ENCODE measurements at places on chromosomes 3 and 15.

GRCh38 chr15:61811952-61812351 is 248.3 kb downstream of the VPS13C start:
- no peak for DNase-seq

DNA sequence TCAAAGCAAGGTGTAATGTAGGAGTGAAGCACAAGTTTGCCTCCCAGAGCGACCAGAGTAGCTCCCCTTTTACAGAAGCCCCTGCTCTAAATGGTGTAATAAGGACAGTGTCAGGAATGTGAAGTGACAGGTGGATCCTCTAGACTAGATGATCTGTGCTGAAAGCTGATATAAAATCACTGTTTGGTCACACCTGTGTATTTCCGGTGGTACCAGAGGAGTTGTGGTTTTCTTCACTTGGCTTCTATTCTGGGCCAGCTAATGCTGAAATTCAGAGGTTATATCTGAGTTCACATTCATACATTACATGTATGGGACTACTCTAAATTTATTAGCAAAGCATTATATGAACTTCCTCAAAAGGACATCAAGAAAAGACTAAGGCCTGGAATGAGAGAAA is 117.4 kb downstream of the IL1RAP start:
- no peak for DNase-seq

- DNase-seq: peak; percentile 71
Measured at GRCh38 chr3:197367081-197367780, 68.8 kb upstream of the DLG1 start.

- peak; percentile 30 for DNase-seq
Measured at GRCh38 chr3:125322166-125322565, 53.0 kb downstream of the ZNF148 start.

- peak; percentile 82 for DNase-seq
Measured at GRCh38 chr3:143158014-143158988, 38.7 kb downstream of the CHST2 start.

GRCh38 chr3:116849261-116849688 is 139.7 kb downstream of the TUSC7 start:
- no peak for DNase-seq

GRCh38 chr3:58685641-58686040 is 19.1 kb upstream of the FAM3D start:
- no peak for DNase-seq

GRCh38 chr3:143063018-143063417 is 56.6 kb upstream of the CHST2 start:
- DNase-seq: no peak

DNA sequence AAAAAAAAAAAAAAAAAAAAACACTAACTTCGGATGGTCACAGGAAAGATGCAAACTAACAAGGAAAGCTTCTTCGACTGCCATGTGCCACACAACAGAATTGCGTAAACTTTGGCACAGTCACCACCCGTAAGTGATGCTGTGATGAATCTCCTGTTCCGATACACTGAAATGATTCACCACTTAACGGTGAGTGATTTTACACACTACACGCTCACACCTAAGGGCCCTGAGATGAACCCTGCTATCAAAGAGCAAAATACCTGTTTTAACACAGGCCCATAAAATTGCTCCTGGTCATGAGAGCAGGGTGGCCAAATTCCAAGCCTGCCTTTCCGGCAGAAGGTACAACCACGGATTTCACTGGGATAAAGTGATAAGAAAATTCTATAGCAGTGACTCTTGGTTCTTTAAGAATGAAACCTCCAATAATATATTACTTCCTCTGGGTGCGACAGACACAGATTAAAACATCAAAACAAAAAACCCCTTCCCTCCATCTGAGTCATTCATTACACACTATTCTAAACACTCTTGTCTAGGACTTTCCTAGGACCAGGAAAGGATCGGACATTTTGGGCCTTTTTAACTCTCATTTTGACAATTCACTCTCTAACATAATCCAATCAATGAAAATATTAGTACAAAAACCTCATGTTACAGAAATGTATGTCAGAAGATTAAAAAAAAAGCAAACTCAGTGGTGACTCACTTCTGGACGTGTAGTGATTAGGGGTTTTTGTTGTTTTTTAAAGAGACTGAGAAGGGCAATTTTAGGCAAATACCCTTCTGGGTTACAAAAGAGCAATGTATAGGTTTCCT is 28.3 kb downstream of the LRIG1 start:
- peak; percentile 90 for DNase-seq

GRCh38 chr3:183555541-183556081 is at the start of gene KLHL6:
Gene KLHL6, minus strand, starts transcription at chr3:183555706. Its CDS starts 53 bp downstream, at chr3:183555653.
- DNase-seq: no peak

- peak; percentile 72 for DNase-seq
Measured at GRCh38 chr15:67048281-67049279, 16.8 kb upstream of the SMAD3 start.

DNA sequence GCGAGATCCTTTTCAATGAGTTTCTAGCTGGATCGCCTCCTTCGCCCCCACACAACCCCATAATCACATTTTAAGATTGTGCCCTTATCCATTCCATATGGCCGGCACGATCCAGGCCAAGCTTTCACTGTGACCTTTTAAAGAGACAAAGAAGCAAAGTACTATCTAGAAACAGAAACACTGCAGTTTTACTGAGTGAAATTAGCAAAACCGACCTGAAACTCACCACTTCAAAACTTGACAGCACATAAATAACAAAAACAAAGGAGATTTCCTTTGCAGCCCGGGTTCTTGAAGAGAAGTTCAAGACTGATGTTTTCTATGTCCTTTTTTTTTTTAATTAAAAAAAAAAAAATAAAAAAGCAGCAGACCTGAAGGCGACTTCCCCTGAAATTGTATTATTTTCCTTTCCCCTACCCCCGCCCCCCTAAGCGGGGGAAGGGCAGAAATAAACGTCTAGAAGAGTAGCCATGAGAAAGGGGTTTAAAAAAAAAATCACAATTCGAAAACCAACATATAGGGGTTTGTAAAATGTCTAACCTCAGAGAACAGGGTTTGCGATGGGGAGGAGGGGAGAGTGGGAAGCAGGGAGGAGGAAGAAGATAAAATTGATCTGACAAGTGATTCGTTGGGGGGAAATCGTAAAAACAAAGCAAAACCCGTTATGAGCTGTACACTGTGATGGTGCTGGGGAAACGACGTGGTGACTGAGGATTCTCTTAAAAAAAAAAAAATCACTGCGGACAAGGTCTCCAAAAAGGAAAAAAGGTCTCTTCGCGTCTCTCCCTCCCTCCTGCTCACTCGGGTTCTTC is 1.5 kb downstream of the SATB1 start:
- DNase-seq: peak; percentile 73

- DNase-seq: no peak
Measured at GRCh38 chr15:28901987-28902745, 16.4 kb downstream of the APBA2 start.

GRCh38 chr3:152466784-152467183 is 198.1 kb downstream of the MBNL1 start:
- peak; percentile 83 for DNase-seq

DNA sequence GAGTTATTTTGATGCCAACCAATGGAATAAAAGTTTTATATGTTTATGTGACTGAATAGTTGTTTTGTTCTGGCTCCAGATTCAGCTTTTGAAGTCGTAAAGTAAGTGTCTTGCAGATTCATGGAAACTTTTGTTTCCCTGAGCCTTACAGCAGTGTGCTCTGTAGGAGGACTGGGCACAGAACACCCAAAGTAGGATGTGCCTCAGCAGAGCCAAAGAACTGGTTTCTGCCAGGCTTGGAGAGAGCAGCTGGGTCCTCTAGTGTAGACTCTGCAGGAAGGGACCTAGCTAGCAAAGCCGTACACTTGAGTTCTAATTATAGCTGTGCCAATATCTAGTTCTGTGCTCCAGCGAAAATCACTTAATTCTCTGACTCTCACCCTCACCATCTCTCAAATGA is 261.2 kb upstream of the DNAJC19 start:
- no peak for DNase-seq
